ENCODE measurements at places on chromosomes 11 and 22.

- no peak for DNase-seq
Observed at GRCh38 chr22:28316014-28316413, 363.6 kb downstream of the TTC28 start.

DNA sequence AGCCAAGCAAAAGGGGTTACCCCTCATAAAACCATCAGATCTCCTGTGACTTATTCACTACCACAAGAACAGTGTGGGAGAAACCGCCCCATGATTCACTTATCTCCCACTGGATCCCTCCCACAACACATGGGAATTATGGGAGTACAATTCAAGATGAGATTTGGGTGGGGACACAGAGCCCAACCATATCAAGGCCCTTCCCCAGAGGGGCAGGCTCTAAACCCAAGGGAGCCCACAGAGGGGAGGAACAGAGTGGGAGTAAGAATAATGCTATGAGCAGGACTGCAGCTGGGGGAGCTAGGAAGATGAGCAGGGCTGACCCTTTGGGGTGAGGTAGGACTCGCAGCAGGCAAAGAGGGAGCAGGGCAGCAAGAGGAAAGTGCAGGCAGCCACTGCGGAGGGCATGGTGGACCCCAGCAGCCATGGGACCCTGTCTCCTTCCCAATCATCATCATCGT is 59.3 kb downstream of the CD82 start:
- DNase-seq, result peak; percentile 3

- no peak for DNase-seq
Observed at GRCh38 chr22:25966448-25966913, 202.8 kb upstream of the SEZ6L start.

DNA sequence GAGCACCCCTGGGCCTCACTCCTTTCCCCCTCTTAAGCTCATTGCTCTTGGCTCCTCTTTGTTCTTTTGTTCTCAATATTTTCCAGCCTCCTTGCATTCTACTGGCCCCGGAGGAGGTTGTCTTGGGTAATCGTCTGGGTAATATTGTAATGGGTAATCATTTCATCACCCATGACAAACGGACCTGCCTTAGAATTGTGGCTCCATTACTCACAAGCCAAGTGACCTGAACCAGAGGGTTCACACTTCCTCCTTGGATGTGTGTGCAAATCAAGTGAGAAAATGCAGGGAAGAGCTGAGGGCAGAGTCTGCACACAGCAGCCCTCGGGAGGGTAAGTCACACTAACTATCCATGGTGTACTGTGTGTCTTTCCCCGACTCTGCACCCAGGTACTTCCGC is 305.0 kb downstream of the BUD13 start:
- no peak for DNase-seq

- no peak for DNase-seq
Observed at GRCh38 chr11:18485913-18486528, 30.4 kb downstream of the LDHAL6A start.

- no peak for DNase-seq
Observed at GRCh38 chr11:13098063-13098462, 88.9 kb downstream of the RASSF10 start.

DNA sequence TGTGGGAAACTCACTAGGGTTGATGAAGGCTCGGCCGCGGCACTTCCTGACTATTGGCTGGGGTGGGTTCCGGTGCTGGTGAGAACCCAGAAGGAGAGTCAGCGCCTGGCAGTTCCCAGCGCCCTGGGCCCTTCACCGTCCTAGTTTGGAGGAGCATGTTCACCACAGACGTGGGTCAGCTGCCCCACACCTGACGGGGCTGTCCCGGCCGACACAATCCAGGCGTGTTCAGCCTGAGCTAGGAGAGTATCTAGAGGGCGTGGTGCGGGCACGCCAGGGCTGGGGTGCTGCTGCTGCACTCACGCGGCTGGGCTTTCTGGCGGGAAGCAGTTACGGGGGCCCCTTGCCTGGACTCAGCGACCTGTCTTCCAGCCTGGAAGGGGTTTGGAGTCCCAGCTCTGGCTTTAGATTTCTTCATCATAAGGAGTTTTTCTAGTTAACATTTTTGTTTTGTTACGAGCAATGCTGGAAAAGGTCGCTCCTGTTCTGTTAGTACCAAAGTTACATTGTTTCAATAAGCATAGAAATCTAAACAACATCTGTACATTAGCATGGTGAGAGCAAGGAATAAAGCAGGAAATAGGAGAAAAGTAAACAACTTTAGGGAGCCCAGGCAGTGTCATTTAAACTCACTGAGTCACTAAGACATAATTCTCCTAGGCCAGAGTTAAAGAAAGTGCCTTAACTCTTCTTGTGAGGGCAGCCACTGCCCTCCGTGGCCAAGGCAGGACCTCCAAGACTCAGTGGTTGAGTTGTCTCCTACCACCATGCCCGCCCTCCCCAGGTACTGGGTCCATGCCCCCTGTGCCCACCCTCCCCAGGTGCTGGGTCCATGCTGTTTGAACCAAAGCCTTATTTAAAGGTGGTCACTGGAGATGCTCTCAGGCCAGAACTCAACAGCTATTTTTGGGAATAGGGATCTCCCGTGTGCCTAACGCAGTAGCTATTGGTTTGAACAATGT is 12.1 kb upstream of the ADORA2A start:
- no peak for DNase-seq

- DNase-seq, result no peak
Observed at GRCh38 chr11:34926831-34927132, 10.4 kb downstream of the PDHX start.

- DNase-seq, result no peak
Observed at GRCh38 chr22:24457894-24458420, 30.6 kb downstream of the ADORA2A start.

GRCh38 chr22:37803195-37803638 is 4.5 kb upstream of the GCAT start:
- DNase-seq, result no peak

- DNase-seq, result peak; percentile 20
Observed at GRCh38 chr11:95925011-95925410, 1.1 kb upstream of the MTMR2 start.

DNA sequence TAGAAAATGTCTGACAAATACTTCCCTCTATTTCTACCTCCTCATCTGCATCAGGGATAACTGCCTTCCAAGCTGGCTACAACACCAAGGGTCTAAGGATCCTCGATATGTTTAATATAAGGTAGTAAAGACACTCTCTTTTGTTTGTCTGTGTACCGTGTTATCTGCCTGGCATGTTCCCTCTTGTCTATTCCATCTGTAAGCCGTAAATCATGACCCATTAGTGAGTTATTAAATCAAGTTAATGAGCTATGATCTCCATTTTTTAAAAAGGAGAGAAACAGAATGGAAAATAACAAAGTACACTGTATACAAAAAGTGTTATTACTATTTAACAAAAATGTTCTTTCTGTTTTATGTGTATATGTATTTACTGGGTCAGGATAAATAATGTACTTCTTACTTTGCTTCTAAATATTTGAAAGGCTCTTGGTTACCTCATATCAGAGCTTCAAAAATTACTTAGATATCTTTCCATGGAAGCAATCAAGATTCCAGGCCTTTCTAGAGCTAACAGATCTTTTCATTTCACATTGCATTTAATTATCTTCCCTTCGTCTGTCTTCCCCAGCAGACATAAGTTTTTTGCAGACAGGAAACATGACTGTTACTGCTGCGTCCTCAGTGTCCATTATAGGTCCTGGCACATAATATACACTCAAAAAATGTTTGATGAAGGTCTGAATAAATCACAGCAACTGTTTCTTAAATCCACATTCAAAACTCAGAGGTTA is 342.6 kb upstream of the CCDC90B start:
- no peak for DNase-seq

- no peak for DNase-seq
Observed at GRCh38 chr11:90343673-90344072, 120.8 kb upstream of the CHORDC1 start.

DNA sequence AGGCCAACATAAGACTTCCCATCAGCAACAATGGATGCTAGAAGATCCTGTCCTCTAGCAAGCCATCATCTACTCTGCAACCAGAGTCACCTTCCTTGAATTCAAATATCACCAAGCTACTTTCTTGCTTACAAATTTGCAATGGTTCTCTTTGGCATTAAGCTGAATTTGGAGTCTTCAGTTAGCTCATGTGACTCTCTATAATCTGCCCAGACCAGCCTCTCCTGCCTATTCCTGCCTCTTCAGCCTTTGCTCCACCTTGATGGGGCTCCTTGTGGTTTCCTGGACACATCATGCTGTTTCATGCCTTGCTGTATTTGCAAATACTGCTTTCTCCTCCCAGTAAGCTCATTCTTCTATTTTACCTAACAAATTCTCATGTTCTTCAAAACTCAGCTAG is 82.3 kb downstream of the RASSF10 start:
- DNase-seq, result no peak

GRCh38 chr22:22076932-22077703 is 94.5 kb upstream of the TOP3B start:
- no peak for DNase-seq

DNA sequence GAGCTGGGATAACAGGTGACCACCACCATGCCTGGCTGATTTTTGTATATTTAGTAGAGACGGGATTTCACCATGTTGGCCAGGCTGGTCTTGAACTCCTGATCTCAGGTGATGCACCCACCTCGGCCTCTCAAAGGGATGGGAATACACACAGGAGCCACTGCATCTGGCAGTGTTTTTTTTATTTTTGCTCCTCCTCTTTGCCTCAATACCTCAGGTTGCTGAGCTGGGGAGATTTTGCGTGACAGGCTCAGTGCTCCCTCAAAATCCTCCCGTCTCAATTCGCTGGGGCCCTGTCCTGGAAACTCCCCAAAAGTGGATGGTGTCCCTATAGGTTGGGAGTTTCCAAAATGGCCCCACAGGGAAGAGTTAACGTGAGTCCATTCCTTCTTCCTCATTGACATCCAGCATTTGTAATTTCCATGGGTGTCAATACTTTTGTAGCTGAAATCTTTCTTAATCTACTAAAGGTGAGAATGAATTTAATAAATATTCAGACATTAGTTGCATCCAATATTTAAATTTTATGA is 71.8 kb downstream of the GGTLC2 start:
- DNase-seq, result no peak

- DNase-seq, result no peak
Observed at GRCh38 chr11:21321072-21321471, 651.7 kb downstream of the NELL1 start.

DNA sequence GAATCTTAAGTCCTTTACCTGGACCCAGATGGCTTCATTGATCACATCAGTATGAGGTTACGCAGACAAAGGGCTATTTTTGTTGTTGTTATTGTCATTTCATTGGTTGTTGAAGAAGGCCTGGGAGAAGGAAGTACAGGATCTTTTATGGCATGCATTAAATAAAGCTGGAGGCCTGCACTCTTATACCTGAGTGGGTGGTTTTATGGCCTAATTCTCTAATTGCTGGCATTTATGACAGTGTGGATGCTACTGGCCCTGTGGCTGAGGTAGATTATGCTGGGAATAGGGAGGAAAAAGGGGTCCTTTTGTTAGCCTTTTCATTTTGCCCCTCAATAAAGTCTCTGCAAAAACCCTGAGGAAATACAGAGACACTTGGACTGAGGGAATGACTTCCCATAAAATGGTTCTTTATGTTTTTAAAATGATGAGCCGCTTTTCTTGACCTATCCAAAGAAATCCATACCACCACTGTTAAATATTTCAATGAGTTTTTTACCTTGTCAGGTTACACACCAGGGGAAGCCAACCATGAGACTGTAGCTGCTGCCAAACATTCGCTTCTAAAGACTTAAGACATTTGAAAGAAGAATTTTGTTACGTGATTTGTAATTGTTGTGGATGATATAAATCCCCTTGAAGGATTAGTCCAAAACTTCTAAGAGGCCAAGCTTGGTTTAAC is 6.8 kb downstream of the KMT2A start:
- no peak for DNase-seq

- DNase-seq, result no peak
Observed at GRCh38 chr11:118277312-118277711, 13.2 kb upstream of the MPZL2 start.

DNA sequence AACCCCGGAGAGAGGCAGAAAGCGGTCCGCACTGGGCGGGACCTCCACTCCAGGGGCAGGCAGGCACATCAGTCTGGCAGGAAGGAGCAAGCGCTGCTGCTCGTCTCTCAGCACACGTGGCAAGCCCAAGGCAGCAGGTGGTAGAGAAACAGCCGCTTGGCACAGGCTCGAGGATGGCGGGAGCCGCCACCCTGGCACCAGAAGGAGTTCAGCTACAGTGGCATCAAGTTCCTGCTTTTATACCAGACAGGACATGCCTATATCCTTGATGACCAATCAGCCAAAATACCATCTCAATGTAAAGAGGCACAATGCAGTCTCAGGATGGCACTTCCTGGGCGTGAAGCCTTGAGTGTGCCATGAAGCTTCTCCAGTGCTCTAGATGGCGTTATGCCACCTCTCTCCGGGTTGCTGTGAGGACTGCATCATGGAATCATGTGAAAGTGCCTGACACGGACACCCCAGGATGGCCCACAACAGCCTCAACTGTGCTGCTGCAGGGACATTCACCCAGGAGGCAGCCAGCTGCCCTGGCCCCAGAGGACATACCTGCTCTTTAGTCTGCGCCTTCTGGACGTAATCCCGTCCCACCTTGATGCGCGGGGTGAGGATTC is 64.8 kb downstream of the APOL1 start:
- DNase-seq, result no peak

- no peak for DNase-seq
Observed at GRCh38 chr11:130902380-130902779, 13.9 kb downstream of the SNX19 start.

- peak; percentile 60 for DNase-seq
Observed at GRCh38 chr11:74466916-74467885, at the start of gene KCNE3. Gene KCNE3, minus strand, starts transcription at chr11:74467549. Its CDS starts 9,986 bp downstream, at chr11:74457563.

GRCh38 chr11:7638710-7639642 is 34.3 kb downstream of the CYB5R2 start:
- DNase-seq, result no peak

- DNase-seq, result no peak
Observed at GRCh38 chr11:46504817-46505613, 88.8 kb downstream of the AMBRA1 start.

DNA sequence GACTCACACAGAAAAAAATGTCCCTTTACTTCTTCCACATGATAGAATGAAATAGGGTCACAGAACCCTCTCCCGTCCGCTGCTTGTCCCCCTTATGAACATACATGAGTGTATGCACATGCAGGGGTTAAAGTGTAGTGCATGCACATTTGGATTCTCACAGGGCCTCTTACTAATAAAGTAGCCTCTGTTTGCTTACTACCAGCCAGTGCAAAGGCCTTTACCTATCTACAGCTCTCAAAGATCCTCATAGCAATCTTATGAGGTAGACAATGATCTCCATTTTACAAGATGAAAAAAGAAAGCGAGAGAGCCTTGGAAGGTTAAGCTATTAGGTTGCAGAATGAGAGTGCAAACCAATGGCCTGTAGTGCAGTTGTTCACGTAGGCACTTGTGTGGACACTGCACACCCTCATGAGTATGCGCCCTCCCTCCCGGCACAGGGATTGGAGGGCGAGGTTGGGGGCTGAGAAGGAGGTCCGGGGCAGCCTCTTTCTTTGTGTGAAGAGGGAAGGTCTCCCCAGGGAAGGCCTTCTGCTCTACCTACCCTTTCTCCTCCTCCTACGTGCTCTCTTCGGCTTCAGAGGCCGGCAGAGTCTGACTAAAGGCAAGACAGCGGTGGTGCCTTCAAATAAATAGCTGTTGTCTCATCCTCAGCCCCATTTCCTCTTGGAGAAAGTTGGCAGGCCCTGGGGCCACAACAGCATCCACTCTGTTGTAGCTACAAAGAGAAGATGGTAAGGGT is 91.3 kb downstream of the CEP164 start:
- no peak for DNase-seq

GRCh38 chr11:79708319-79708932 is 267.6 kb upstream of the TENM4 start:
- DNase-seq, result peak; percentile 62

Measured in GM03348 (cell line).